ENCODE measurements at places on chromosomes 7 and 10.

DNA sequence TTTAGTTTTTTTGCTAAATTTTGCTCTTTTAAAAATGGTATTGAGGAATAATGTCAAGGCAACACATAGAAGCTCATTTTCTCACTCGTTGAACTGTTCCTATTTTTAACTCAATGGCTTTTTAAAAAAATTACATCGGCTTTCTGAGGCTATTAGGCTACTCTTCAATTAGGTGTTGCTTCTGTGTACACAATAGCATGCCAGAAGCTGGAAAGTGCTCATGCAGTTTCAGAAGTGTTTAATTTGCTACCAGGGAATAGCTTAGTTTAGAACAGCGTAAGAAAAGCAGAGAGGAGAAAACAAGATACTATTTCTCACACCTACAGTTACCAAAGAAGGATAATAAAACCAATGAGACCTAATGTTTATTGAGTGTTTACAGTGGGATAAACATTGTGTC lies 157.4 kb downstream of the NXPH1 start:
- H3K36me3 ChIP-seq = no peaks in the 10 kb centered on the region
- H3K4me3 ChIP-seq = no peak overlapping the region

DNA sequence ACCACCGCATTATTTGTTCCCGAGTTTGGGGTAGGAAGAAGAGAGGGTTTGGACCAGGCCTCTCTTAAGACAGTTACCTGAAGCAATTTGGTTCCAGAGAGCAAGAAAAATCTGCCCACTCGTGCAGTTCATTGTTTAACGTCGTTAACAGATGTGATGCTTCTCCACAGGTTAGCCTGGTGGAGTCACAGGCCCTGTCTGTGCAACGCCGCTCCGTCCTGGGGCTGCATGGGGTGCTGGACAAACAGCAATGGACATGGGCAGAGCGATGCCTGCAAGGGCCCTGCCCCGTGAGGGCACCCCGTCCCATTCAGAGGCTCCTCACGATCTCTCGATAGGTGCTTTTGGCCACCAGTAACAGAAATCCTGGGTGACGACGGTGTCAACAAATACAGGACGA lies 9.7 kb downstream of the FOXL3 start:
- H3K27ac ChIP-seq = no peak overlapping the region
- no peak for ATAC-seq
- no peaks in the 10 kb centered on the region for H3K4me1 ChIP-seq
- H3K27me3 ChIP-seq = peaks cover 29% of the 10 kb centered on the region
- no peaks in the 10 kb centered on the region for H3K36me3 ChIP-seq

DNA sequence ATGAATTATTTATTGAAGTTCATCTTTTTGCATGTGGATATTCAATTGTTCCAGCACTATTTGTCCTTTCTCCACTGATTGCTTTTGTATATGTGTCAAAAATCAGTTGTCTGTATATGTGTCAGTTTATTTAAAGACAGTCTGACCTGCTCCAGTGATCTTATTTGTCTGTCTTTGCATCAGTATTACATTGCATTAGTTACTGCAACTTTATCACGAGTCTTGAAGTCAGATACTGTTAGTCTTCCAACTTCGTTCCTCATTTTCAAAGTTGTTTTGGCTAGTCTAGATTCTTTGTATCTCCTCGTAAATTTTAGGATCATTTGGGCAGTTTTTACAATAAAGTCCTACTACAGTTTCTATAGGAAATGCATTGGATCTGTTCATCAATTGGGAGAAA lies 166.4 kb downstream of the CELF2 start:
- H3K36me3 ChIP-seq = peaks cover 45% of the 10 kb centered on the region
- H3K4me1 ChIP-seq = peaks cover 7% of the 10 kb centered on the region
- H3K27ac ChIP-seq = no peak overlapping the region
- no peak for ATAC-seq
- H3K4me3 ChIP-seq = no peak overlapping the region

DNA sequence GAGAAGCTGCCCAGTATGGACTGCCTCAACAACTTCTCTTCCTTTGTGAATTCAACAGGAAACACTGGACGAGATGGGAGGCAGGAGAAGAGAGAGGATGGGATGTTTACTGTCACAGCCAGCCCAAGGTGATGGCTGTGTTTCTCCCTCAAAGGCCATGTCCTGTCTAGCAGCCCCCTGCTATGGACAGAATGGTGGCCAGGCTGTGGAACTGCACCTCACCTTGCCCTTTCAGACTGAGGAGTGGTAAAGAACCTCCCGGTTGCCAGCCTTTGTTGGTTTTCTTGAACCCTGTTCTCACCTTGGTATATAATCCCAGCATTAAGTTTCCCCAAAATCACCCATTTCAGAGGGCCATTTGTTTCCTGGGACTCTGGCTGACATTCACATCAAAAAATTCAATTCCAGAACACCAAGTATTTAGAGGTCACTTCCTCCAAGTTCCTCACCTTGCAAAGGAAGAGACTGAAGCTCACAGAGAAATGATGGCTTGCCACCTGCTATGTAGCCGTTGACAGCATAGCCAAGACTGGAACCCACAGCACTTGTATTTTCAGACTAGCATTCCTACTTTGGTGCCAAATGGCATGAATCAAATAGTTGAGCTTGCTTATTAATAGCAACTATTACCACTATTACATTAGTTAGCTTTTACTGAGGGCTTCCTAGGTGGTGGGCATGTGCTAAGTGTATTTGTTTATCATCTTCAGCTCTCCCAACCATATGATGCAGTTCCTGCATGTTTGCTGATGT lies 224.0 kb upstream of the GRB10 start:
- peaks cover 9% of the 10 kb centered on the region for H3K4me1 ChIP-seq
- no peaks in the 10 kb centered on the region for H3K27me3 ChIP-seq
- no peak overlapping the region for H3K27ac ChIP-seq
- no peak for ATAC-seq
- no peak overlapping the region for H3K4me3 ChIP-seq

DNA sequence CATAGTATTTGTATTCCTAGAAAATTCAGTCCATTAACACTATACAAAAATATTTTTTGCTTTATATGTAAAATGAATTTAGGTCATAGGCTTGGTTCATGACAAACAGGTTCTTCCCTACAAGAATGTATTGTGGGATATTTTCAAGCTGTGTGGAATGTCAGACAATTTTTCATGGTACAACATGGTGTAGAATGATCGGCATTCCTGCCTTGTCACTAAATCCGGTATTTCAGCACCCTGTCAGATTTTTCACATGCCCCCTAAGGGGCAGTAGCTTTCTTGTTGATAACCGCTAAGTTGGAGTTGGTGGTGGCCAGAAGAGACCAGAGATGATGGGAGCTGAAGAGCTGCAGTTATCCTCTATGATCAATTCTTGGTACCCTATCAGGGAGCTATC lies 154.3 kb downstream of the SORCS3 start:
- ATAC-seq = no peak
- H3K36me3 ChIP-seq = no peaks in the 10 kb centered on the region
- no peaks in the 10 kb centered on the region for H3K27me3 ChIP-seq
- no peak overlapping the region for H3K27ac ChIP-seq

DNA sequence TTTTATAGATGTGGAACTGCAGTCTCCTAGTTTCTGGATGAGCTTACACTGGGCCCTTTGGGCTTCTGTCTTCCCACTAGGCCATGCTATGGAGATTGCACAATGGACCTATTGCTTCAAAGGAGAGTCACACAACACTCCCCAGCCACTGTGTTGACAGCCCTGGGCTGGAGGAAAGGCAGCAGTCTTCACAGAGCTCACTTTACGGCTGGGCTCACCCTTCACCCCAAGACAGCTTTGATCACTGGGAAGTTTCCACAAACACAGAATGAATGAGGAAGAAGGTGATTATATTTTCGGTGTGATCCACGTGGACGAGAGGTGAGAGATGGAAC lies 92.7 kb upstream of the GDF10 start:
- H3K4me1 ChIP-seq = no peaks in the 10 kb centered on the region
- no peaks in the 10 kb centered on the region for H3K27me3 ChIP-seq
- ATAC-seq = peak; percentile 50
- no peaks in the 10 kb centered on the region for H3K36me3 ChIP-seq

GRCh38 chr7:108313086-108313485 lies 143.2 kb downstream of the NRCAM start:
- no peak overlapping the region for H3K4me3 ChIP-seq
- H3K4me1 ChIP-seq = no peaks in the 10 kb centered on the region
- no peak overlapping the region for H3K27ac ChIP-seq
- H3K36me3 ChIP-seq = no peaks in the 10 kb centered on the region
- no peak for ATAC-seq
- H3K27me3 ChIP-seq = no peaks in the 10 kb centered on the region

- H3K27me3 ChIP-seq = no peaks in the 10 kb centered on the region
- no peak for ATAC-seq
- H3K4me3 ChIP-seq = no peak overlapping the region
- no peaks in the 10 kb centered on the region for H3K36me3 ChIP-seq
- H3K27ac ChIP-seq = no peak overlapping the region
Observed at GRCh38 chr10:22993314-22993713, 65.5 kb downstream of the ARMC3 start.

DNA sequence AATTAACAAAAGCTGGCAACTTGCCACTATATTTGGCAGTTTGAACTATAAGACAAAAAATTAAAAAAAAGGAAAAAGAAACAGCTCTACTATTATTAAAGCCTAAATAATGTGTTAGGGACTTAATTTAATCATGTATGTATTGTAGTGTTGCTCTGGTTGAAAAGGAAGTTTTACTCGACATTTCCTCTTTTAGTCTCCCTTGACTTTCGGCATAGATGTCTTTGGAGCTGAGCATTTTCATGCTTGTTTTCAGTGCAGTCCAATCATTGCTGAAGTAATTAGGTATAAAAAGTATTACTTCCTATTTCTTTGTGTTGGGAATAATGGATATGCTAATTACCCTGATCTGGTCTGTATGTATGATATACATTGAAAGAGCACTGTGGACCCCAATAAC lies 216.8 kb upstream of the KLF6 start:
- no peaks in the 10 kb centered on the region for H3K27me3 ChIP-seq
- no peaks in the 10 kb centered on the region for H3K4me1 ChIP-seq
- no peak overlapping the region for H3K4me3 ChIP-seq
- H3K27ac ChIP-seq = no peak overlapping the region
- H3K36me3 ChIP-seq = no peaks in the 10 kb centered on the region
- no peak for ATAC-seq

DNA sequence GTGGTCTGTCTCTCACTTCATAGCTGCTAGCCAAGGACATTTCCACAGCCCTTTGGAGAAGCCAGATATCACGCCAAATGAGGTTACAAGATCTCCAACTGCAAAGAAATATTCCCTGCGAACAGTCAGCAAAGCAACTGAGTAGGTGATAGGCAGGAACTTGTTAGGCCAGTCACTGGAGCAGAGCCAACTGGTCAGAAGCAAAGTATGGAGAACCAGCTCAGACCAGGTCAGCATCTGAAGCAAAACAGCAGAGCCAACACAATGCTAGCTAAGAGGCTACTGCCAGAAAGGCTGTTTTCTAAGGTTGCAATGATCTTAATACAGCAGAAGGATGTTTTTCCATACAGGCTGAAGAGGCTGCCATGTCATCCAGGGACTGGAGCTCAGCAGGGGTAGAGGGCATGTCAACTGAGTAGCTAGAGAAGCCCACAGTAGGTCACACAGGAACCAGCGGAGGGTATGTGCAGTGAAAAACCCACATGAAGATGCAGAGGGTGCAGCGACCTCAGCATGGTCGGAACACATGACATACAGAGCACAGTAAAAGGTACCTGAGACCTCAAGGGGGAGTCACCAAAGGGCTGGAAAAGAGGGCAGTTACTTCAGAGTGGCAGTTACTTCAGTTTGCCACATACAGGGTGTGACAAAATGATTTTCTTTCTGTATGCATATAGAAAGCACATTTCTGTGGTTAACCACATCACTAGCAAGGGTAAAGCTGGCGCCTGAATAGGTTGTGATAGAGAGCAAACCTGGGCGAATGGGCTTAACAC lies 8.9 kb downstream of the SEC31B start:
- H3K4me3 ChIP-seq = no peak overlapping the region
- no peaks in the 10 kb centered on the region for H3K4me1 ChIP-seq
- no peak for ATAC-seq
- H3K27ac ChIP-seq = no peak overlapping the region
- H3K27me3 ChIP-seq = no peaks in the 10 kb centered on the region

DNA sequence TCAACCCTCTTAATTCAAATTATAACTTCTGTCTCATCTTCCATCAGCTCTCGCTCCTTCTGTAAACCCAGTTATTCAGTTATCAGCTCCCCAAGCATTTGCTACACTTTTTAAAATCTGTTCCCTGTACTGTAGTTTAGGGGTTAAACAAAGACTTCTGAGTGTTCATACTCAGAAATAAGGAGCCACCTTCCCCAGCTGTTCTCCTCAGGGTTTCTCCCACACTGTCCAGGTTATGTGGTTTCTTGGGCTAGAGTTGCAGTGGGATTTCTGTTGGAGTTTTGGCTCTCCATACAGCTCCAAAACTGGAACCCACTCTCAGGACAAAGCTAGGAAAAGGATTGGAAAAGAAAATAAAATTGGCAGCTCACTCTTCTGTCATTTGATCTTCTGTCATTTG lies 20.8 kb downstream of the NHLRC2 start:
- ATAC-seq = no peak
- no peak overlapping the region for H3K27ac ChIP-seq
- H3K4me1 ChIP-seq = no peaks in the 10 kb centered on the region
- no peaks in the 10 kb centered on the region for H3K36me3 ChIP-seq
- H3K27me3 ChIP-seq = no peaks in the 10 kb centered on the region
- no peak overlapping the region for H3K4me3 ChIP-seq

DNA sequence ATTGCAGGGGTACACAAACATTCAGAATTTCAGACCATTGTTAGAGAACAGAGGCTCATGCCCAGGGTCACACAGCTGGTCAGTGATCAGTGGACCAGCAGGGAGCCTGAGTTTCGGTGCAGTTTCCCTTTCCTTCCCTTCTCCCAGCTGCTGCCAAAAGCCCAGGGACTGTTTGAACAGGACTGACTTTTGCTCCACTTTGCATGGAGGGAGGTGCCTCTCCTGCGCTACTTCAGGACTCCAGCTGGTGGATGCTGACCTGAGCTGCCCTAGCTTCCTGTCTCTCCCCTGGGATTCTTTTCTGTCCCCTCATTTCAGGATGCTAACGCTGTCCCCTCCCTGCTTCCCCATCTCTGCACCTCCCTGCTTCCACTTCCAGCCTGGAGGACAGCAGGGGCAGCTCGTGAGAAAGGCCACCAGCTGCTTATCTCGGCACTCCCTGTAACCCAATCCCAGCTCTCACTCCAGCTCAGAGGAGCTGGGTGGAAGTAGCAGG lies 14.5 kb downstream of the SH2D4B start:
- ATAC-seq = peak; percentile 76
- no peak overlapping the region for H3K4me3 ChIP-seq
- no peaks in the 10 kb centered on the region for H3K4me1 ChIP-seq
- peaks cover 21% of the 10 kb centered on the region for H3K27me3 ChIP-seq
- no peak overlapping the region for H3K27ac ChIP-seq

DNA sequence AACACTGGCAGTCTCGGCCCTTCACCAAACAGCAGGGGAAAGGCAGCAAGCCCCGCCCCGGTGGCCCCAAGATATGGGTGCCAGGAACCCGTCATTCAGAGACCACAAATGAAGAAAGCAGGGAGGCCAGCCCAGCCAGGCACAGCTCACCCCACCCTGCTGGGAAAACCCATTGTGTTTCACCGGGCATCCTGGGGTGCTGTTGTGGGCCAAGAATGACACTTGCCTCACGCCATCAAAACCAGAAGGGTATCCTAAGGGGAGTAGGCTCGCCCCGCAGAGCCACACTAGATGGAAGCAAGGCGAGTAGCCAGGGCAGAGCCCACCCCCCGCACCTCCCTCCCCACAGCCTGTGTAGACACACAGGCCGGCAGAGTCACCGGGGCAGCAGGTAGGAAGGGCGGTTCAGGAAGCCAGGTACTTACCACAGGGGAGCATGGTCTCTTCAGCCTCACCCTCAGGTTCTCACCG lies 72.5 kb upstream of the KCNMA1 start:
- peaks cover 27% of the 10 kb centered on the region for H3K27me3 ChIP-seq
- H3K4me3 ChIP-seq = no peak overlapping the region
- peaks cover 14% of the 10 kb centered on the region for H3K4me1 ChIP-seq
- no peak for ATAC-seq
- no peaks in the 10 kb centered on the region for H3K36me3 ChIP-seq

GRCh38 chr7:110645060-110645459 lies 445.9 kb upstream of the LRRN3 start:
- H3K4me1 ChIP-seq = no peaks in the 10 kb centered on the region
- no peak overlapping the region for H3K4me3 ChIP-seq
- no peaks in the 10 kb centered on the region for H3K27me3 ChIP-seq

Measured in gastroesophageal sphincter (tissue), 4 donors.